Spleen (tissue), 13 donors: ENCODE measurements at places on chromosomes 7 and 10. TPM values are rescaled to one million over a fixed set of nuclear protein-coding genes. Genes with fewer than 3 reads are reported as not detected.

GRCh38 chr10:130137090-130137448 is 878 bp downstream of the GLRX3 start:
- DNase-seq, result no peak

- no peak for DNase-seq
These were observed 739 bp downstream of the MYPN start for GRCh38 chr10:68110027-68110426.

GRCh38 chr10:33398796-33399195 is 64.3 kb upstream of the NRP1 start:
- no peak for DNase-seq

- DNase-seq, result peak; percentile 73
These were observed 539.9 kb downstream of the DNAJB6 start for GRCh38 chr7:157876469-157877285.

The OPALIN gene
- polyA plus RNA-seq, result not detected

The CALHM1 gene
- polyA plus RNA-seq, result 0.10 TPM
